ENCODE measurements at places on chromosomes 6 and 20.

DNA sequence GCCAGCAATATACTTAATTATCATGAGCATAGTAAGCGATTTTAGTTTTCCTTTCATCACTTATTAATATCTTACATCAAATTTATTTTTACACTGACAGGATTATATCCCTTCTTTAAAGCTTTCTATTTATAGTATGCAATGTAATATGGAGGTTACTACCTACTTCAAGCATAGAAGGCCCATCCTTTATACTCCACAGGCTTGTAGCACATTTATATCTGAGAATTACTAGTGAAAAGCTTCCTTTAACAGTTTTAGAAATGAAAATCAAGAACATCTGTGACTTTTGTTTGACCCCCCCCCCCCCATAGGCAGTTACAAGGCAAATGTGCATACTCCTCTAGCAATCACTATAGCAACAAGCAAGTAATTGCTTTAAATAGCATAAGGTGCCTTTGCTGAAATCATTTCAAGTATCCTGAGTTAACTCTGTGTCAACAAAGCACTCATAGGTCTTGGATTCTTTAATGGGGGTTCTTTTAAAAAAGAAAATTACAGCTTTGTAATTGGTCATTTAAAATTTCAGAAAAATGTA is 917.7 kb downstream of the PHF3 start:
- no peaks in the 10 kb centered on the region for H3K27me3 ChIP-seq
- H3K27ac ChIP-seq, result no peak overlapping the region
- no peaks in the 10 kb centered on the region for H3K4me1 ChIP-seq
- H3K4me3 ChIP-seq, result no peak overlapping the region
- DNase-seq, result peak; percentile 68

GRCh38 chr6:44128020-44128917 is 915 bp downstream of the TMEM63B start:
- H3K4me1 ChIP-seq, result peaks cover 29% of the 10 kb centered on the region
- no peaks in the 10 kb centered on the region for H3K27me3 ChIP-seq
- H3K27ac ChIP-seq, result no peak overlapping the region
- DNase-seq, result peak; percentile 39
- H3K4me3 ChIP-seq, result peak overlapping the region; percentile 91
- H3K36me3 ChIP-seq, result no peaks in the 10 kb centered on the region

GRCh38 chr20:57435498-57436222 is 44.5 kb downstream of the RBM38 start:
- peaks cover 74% of the 10 kb centered on the region for H3K4me1 ChIP-seq
- no peak overlapping the region for H3K27ac ChIP-seq
- H3K36me3 ChIP-seq, result no peaks in the 10 kb centered on the region

DNA sequence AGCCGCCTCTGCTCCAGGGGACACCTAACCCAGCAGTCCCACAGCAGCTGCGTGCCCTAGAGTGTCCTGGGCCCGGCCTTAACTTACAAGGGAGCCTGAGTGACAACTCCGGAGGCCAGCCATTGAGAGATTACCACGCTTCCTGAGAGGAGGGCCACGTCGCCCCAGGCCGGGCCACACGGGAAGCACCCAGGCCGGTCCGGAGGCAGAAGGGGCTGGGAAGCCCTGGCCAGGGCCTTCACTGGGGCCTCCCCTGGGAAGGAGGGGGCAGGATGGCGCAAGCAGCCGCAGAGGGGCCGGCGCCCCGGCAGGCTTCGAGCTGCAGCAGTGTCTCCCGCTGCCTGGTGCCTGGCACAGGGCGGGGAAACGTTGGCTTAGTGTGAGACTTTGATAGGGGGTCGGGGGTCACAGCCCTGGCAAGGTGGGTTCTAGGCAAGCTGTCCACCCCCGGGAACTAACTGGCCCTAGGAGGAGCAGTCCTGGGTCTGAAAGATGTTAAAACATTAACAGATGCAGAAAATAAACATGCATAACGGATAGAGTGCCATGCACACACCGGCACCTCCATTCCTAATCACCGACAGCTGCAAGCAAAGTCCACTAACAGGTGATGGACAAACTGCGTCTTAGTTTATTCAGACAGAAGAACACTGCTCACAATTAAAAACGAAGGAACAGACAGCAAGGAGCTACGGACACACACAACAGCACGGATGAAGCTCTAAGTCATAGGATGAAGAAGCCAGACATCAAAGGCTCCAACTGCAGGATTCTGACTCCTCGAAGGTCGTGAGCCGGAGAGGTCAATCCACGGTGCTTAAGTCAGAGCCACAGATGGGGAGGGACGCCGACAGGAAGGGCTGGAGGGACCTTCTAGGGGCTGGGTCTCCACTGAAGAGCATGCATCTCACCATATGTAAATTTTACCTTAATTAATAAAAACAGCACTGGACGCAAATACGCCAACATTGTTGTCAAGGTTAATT is 17.4 kb downstream of the CHRNA4 start:
- no peak overlapping the region for H3K27ac ChIP-seq
- peaks cover 36% of the 10 kb centered on the region for H3K27me3 ChIP-seq
- H3K4me3 ChIP-seq, result no peak overlapping the region
- H3K4me1 ChIP-seq, result peaks cover 43% of the 10 kb centered on the region
- H3K36me3 ChIP-seq, result no peaks in the 10 kb centered on the region

DNA sequence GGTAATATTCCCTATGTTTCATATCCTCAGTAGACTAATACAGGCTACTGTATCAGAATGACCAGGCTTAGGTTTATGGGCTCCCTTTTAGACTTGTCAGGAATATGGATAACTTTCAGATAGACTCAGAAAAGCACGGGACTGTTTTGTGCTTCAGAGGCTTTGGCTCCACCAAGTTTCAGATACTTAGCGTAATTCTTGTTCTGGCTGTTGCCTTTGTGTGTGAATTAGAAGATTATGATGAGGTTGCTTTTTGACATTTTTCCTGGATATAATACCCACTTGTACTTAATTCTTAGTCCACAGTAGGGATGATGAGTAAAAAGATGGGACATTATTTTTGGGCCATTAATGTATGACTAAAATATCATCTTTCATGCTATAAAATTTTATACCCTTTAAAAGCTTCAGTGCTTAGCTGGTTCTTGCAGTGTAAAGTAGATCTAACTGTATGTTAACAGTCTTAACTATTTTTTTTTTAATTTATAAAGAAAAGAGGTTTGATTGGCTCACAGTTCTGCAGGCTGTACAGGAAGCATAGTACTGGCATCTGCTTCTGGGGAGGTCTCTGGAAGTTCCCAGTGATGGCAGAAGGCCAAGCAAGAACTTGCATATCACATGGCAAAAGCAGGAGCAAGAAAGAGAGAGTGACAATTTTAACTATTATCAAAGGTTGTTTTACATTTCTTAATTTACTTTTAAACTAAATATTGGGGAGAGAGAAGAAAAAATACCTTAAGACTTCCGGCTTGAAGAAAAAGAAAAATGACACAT is 120.7 kb downstream of the ZFAND3 start:
- H3K27ac ChIP-seq, result no peak overlapping the region
- H3K36me3 ChIP-seq, result no peaks in the 10 kb centered on the region
- peak; percentile 71 for DNase-seq
- H3K27me3 ChIP-seq, result no peaks in the 10 kb centered on the region
- H3K4me1 ChIP-seq, result no peaks in the 10 kb centered on the region

Measured in muscle of leg (tissue), 16 donors.